ENCODE measurements at places on chromosomes 6 and 20. TPM values are rescaled to one million over a fixed set of nuclear protein-coding genes. Genes with fewer than 3 reads are reported as not detected.

MUCL3 gene
- polyA plus RNA-seq: not detected

GRCh38 chr6:92648364-92649086, 770.8 kb downstream of the EPHA7 start:
- no peaks in the 10 kb centered on the region for H3K27me3 ChIP-seq
- H3K4me3 ChIP-seq: no peak overlapping the region
- no peaks in the 10 kb centered on the region for H3K4me1 ChIP-seq
- H3K27ac ChIP-seq: no peak overlapping the region

GRCh38 chr6:160101277-160102205, 20.1 kb upstream of the SLC22A1 start:
- no peaks in the 10 kb centered on the region for H3K4me1 ChIP-seq
- DNase-seq: no peak
- H3K36me3 ChIP-seq: peaks cover 38% of the 10 kb centered on the region
- no peak overlapping the region for H3K27ac ChIP-seq
- H3K27me3 ChIP-seq: no peaks in the 10 kb centered on the region

GRCh38 chr20:23340524-23340923, 10.1 kb upstream of the NXT1 start:
- no peaks in the 10 kb centered on the region for H3K36me3 ChIP-seq
- H3K27me3 ChIP-seq: peaks cover 6% of the 10 kb centered on the region
- H3K27ac ChIP-seq: no peak overlapping the region
- peak; percentile 79 for DNase-seq
- no peak overlapping the region for H3K4me3 ChIP-seq
- no peaks in the 10 kb centered on the region for H3K4me1 ChIP-seq

CDYL gene
- 14.8 TPM for polyA plus RNA-seq

DNA sequence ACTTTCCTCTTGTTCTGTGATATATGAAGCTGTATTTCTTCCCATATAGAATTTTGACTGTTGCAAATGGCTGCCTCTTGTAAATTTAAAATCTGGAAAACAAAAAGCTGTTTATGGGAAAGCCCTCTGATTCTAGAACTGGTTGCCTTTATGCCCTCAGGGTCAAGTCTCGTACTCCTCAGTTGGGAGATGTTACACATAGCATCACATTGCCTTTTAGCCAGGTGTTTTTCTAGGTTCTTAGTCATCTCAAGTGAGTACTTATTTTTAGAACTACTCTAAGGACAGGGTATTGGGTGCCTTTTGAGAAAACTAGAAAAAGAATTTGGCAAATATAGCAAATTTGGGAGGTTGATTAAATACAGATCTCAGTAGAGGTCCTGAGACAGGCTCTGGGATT, 58.5 kb downstream of the ANKS1A start:
- H3K4me1 ChIP-seq: no peaks in the 10 kb centered on the region
- DNase-seq: no peak
- no peak overlapping the region for H3K4me3 ChIP-seq
- no peaks in the 10 kb centered on the region for H3K27me3 ChIP-seq
- H3K27ac ChIP-seq: no peak overlapping the region

GRCh38 chr20:64188091-64188490, 23.8 kb downstream of the MYT1 start:
- no peak for DNase-seq
- H3K27me3 ChIP-seq: no peaks in the 10 kb centered on the region

DNA sequence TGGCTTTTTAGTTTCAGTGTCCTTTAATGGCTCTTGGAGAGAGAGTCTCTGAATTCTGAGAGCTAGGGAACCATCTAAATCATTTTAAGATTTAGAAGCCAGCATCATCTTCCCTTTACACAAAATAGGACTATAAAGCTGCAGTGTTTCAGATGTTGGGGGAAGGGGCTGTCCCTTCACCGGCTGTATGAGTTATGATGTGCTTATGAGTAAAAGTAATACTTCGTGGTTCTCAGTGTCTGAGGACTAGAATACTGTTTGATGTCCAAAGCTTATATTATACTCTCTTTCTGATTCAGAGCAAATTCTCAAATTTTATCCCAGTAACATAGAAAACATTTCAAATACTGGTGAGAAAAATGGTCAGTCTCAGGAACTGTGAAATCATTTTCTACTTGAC, 63.5 kb upstream of the FAM8A1 start:
- no peak overlapping the region for H3K27ac ChIP-seq
- H3K4me1 ChIP-seq: no peaks in the 10 kb centered on the region
- no peak for DNase-seq
- peaks cover 12% of the 10 kb centered on the region for H3K36me3 ChIP-seq

C20orf141 gene
- not detected for polyA plus RNA-seq

REPS1 gene
- 12.6 TPM for polyA plus RNA-seq

DNA sequence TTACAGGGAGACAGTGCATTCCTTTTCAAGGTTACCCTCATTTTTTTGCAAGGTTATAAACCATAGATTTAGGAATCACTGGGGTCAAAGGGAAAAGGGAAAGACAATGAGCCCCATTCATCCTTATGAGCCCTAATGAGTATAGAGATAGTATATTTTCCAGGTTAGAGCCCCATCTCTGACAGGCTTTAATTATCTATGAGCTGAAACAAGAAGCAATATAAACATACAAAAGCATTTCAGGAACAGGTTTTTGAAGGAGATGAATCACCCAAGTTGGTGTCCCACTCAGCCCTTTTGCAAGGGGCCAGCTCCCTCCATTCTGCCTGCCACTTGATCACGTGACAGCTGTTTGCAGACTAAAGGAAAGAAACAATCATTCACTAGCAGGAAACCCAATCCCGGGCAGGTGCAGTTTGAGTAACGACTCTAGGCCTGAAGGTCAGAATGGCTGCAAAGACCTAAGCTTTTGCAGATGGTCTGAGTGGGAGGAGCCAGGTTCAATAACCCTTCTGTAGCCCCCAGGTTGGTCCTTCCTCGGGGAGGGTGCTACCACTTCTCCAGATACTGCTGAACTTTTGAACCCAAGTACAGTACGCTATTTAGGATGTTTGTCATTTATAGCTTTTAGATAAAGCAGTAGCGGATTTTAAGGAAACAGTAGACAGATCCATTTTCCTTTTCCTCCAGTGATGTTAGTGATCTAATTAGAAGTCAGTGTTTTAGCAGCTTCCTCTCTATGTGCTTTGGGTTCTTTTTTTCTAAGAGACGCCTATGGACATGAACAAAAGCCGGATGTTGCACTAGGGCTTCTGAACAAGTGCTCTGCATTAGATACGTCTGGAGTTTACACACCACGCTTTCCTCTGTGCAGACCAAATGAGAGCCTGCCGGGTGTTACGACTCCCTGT, 253.2 kb downstream of the SOX4 start:
- H3K4me1 ChIP-seq: peaks cover 22% of the 10 kb centered on the region
- DNase-seq: no peak
- H3K4me3 ChIP-seq: no peak overlapping the region
- H3K36me3 ChIP-seq: no peaks in the 10 kb centered on the region

GRCh38 chr6:122198922-122199321, 200.5 kb upstream of the HSF2 start:
- no peak overlapping the region for H3K4me3 ChIP-seq
- H3K27me3 ChIP-seq: no peaks in the 10 kb centered on the region
- H3K36me3 ChIP-seq: no peaks in the 10 kb centered on the region

- H3K4me1 ChIP-seq: peaks cover 28% of the 10 kb centered on the region
- no peaks in the 10 kb centered on the region for H3K27me3 ChIP-seq
- peak; percentile 77 for DNase-seq
Observed at GRCh38 chr20:59042151-59042795, at the start of gene PRELID3B. Gene PRELID3B, minus strand, starts transcription at chr20:59042786. Its CDS starts 56 bp downstream, at chr20:59042730.

DNA sequence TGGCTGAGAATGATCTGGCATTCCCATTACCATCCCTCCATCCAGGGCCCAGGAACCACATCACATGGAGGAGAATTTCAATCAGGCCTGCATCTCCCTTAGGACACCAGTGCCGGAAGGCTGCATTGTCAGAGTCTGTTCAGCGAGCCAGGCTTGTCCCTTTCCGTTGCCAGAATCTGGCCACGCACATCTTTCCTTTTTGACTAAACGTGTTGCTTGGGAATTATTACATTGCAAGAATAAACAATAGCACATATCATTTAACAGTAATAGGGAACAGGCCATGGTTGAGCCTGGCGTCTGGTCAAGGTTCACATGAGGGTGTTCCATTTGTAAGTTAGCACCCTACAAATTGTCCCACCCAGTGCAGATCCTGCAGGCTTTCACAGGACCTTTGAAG, 42.8 kb downstream of the SOBP start:
- no peak overlapping the region for H3K4me3 ChIP-seq
- peak; percentile 77 for DNase-seq
- H3K36me3 ChIP-seq: no peaks in the 10 kb centered on the region
- peak overlapping the region; percentile 65 for H3K27ac ChIP-seq

SOBP gene
- 2.4 TPM for polyA plus RNA-seq

DNA sequence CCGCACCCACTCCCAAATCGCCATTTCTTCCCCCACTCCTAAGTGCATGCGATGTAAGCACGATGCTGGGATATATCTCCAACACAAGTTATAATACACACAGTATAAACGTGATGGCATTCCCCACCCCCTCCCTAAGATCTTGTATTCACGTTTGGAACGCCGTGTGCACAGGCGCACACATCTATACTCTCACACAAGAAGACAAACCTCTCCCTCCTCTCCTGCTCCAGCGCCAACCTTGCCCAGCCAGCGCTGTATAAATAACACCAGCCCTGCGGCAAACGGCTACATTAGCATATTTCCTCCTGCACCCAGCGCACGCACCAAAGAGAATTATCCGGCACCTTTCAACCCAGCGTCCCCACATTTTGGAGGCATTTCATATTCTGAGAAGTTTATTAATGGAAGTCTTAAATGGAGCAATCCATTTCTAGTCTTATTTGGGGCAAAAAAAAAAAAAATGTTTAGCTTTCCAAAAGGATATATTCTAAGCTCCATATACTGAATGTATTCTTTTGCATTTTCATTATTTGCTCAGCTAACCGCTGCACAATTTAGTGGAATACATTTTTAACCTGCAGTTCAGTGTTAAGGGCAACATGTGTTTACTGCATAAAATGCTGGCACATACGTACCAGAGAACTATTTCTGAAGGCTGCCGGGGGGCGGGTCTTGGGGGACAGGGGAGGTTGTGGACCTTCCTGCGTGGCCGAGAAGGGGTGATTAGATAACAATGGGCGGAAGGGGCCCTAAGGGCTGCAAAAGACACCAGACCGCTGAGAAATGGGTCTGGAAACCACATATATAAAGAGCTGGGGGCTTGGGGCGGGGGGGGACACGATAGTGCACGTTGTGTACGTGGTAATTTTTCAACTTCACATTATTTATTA, 1.1 kb upstream of the SLC22A23 start:
- no peaks in the 10 kb centered on the region for H3K36me3 ChIP-seq
- H3K4me1 ChIP-seq: peaks cover 44% of the 10 kb centered on the region
- peak overlapping the region; percentile 40 for H3K4me3 ChIP-seq

TFAP2A gene
- polyA plus RNA-seq: not detected

GRCh38 chr6:22328474-22328873, 31.6 kb upstream of the PRL start:
- DNase-seq: no peak
- H3K36me3 ChIP-seq: no peaks in the 10 kb centered on the region
- H3K4me3 ChIP-seq: no peak overlapping the region
- H3K27me3 ChIP-seq: no peaks in the 10 kb centered on the region

NMBR gene
- polyA plus RNA-seq: not detected

HLA-DPB1 gene
- 180 TPM for polyA plus RNA-seq

- no peak overlapping the region for H3K4me3 ChIP-seq
- no peaks in the 10 kb centered on the region for H3K4me1 ChIP-seq
- no peaks in the 10 kb centered on the region for H3K36me3 ChIP-seq
- no peaks in the 10 kb centered on the region for H3K27me3 ChIP-seq
- H3K27ac ChIP-seq: no peak overlapping the region
- DNase-seq: no peak
Observed at GRCh38 chr6:135530113-135530512, 32.6 kb upstream of the AHI1 start.

DNA sequence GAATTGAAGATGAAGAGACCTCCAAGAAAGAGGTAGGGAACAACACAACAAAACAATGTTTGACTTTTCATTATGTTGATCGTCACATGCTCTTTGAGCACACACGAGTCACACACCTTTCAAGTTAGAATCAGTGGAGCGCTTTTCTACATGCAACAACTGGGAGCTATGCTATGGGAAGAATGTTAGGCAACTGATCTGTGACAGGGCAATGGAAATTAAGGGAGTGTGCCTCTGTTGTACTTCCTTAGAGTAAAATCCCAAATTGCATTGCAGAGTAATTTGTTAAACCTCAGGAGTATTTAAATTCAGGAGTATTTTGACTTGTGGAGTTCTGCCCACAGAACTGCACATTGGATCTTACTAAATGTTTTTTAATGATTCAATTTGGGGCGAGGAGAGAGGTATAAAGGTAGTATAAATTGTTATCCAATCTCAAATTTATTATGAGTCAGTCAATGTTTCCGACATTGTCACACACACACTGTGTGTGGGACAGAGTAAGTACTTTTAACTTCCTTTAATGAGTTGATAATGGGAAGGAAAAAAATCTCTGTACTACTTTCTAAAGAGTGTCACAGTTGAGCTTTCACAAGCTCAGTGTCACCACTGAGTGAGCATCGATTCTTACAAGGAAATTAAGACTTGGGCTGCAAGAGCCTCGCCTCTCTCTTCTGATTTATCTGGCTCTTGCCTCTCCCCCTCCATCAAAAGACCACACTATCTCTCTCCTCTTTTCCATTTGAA, 10.7 kb downstream of the GNAS start:
- H3K4me3 ChIP-seq: no peak overlapping the region
- no peak overlapping the region for H3K27ac ChIP-seq
- no peaks in the 10 kb centered on the region for H3K36me3 ChIP-seq

TMEM170B gene
- polyA plus RNA-seq: 1.2 TPM

RBPJL gene
- not detected for polyA plus RNA-seq

PRDM13 gene
- polyA plus RNA-seq: not detected

- H3K4me3 ChIP-seq: no peak overlapping the region
- no peak overlapping the region for H3K27ac ChIP-seq
- no peaks in the 10 kb centered on the region for H3K27me3 ChIP-seq
- no peak for DNase-seq
Observed at GRCh38 chr20:34062570-34063482, 49.2 kb downstream of the EIF2S2 start.

DNA sequence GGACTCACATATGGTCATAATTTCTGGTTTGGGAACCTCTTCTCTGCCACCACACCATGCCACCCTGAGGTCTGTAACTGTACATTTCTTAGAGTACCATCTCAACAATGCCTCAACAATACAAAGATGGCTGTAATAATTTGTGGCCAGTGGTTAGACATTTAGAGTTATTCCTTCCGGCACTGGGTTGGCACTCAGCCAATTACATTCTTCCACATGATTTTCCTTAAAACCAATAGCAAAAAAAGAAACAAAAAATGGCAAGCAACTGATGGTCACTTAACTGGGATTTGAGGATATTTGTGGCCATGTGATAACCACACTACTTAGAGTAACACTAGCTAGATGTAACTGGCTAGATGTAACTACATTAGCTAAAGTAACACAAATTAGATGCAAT, 79.9 kb downstream of the SEL1L2 start:
- H3K27me3 ChIP-seq: no peaks in the 10 kb centered on the region
- H3K27ac ChIP-seq: no peak overlapping the region
- H3K4me1 ChIP-seq: no peaks in the 10 kb centered on the region
- no peak overlapping the region for H3K4me3 ChIP-seq
- DNase-seq: no peak

LRP11 gene
- 3.5 TPM for polyA plus RNA-seq

GPX5 gene
- polyA plus RNA-seq: not detected

- no peak for DNase-seq
- no peaks in the 10 kb centered on the region for H3K36me3 ChIP-seq
- no peaks in the 10 kb centered on the region for H3K27me3 ChIP-seq
- H3K4me1 ChIP-seq: no peaks in the 10 kb centered on the region
- no peak overlapping the region for H3K27ac ChIP-seq
Observed at GRCh38 chr6:84072442-84072997, 38.9 kb downstream of the MRAP2 start.

GRCh38 chr20:17835240-17835933, 133.2 kb downstream of the SNX5 start:
- H3K27me3 ChIP-seq: no peaks in the 10 kb centered on the region
- H3K4me1 ChIP-seq: peaks cover 13% of the 10 kb centered on the region
- H3K27ac ChIP-seq: peak overlapping the region; percentile 77
- peak; percentile 88 for DNase-seq
- no peak overlapping the region for H3K4me3 ChIP-seq
- H3K36me3 ChIP-seq: no peaks in the 10 kb centered on the region
